Activated T-cell treated with anti-CD3 and anti-CD28 coated beads for 4 hours (primary cell): ENCODE measurements at places on chromosomes 6 and 20.

GRCh38 chr20:35876033-35876320 is 78.3 kb downstream of the SCAND1 start:
- no peak for DNase-seq

DNA sequence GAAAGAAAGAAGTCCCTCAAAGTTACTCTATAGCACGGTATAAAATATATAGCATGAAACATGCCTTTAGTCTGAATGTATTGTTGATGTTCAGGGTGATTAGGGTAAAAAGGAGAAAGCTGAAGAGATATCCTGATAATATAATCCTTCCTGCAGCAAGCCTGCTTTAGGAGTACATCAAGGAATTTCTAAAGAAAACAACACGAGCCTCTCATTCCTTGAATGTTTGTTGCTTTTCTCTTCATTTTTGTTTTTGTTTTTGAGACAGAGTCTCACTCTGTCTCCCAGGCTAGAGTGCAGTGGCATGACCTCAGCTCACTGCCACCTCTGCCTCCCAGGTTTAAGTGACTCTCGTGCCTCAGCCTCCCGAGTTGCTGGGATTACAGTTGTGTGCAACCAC is 79.1 kb downstream of the CD164 start:
- no peak for DNase-seq

DNA sequence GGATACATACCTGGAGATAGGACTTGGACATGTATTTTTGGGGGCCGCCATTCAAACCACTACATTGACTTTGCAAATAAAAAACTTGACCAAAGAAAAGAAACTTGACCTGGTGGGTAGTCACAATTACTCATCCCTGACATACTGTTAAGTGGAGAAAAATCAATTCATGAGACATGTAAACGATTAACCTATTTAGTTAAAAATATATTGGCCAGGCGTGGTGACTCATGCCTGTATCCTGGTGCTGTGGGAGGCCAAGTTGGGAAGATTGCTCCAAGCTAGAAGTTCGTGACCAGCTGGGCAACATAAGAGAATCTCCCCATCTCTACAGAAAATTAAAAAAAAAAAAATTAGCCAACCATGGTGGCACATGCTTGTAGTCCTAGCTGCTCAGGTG is 2.5 kb upstream of the SRSF12 start:
- DNase-seq: no peak

GRCh38 chr6:125748406-125749172 is 843 bp upstream of the HEY2 start:
- peak; percentile 4 for DNase-seq

DNA sequence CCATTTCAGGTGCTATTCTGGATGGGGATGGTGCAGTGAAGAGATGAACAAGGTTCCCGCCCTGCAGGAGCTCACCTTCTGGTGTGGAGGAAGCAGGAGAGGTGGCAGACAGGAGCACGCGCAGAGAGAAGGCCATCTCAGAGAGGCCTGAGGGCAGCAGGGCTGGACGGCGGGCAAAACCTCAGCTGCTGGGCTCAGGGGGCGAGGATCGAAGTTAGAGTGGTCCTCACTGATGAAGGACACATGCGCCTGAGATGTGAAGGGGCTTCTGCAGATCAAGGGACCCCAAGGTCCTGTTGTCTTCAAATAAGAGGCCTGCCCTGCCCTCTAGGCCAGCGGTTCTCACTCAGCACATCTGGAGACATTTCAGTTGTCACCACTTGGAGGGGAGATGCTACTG is 198.4 kb upstream of the PMEPA1 start:
- DNase-seq: no peak

DNA sequence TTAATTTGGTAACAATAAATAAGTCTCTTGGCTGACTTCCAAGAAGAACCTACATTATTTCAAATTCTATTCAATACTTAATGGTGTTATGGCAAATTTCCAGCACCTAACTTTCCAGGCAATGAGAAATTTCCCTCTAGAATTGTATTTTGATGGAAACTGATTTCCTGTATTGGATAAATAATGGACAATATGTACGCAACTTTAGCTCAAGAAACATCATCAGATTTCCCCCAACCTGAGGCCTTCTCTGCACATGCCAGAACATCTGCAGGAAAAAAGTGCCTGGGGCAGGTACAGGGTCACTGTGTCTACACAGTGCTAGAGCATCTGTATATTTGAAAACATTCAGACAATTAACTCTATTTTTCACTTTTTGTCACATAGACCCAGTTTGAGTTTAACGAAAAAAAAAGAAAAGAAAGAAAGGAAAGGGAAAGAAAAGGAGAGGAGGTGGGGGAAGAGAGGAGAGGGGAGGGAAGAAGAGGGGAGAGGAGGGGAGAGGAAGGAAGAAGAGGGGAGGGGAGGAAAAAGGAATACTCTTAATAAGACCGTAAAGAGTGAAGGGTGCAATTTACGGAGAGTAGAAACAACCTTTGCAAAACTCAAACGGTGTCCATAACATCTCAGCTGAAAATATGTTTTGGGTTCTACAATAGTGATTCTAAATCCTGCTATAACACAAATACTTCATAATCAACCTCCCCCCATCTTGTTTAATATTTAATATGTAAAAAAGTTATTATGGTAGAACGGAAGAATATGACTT is 130.0 kb downstream of the TSHZ2 start:
- no peak for DNase-seq

DNA sequence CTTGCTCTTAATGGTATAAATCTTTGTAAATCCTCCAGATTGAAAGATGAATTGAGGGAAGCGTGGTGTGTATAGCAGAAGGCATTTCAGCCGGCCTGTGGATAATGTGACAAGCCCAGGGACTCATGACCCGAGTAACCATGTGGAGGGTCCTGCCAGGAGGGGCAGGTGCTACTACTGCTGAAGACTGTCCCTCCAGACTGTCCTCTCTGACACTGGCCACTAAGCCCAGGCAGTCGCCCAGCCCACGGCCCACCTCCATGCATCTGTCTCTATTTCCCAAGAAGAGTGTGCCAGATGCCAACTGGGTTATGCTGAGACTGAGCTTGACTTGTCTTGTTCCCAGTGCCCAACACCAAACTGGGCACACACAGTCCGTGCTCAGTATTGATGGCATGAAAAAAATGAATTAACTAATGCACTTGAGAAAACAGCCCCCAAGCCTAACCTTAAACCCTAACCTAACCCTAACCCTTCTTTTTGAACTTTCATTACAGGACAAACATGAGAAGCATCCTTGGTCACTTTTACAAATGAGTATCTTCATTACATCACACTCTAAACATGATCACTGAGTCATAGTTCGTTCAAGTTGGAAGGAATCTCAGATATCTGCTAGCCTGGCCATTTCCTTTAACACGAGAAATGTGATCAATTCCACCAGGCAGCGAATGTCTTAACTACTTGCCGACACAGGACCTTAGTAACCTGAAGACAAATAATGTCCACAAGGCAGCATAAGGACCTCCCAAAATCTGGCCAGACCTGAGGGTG is 182.2 kb upstream of the RREB1 start:
- no peak for DNase-seq

DNA sequence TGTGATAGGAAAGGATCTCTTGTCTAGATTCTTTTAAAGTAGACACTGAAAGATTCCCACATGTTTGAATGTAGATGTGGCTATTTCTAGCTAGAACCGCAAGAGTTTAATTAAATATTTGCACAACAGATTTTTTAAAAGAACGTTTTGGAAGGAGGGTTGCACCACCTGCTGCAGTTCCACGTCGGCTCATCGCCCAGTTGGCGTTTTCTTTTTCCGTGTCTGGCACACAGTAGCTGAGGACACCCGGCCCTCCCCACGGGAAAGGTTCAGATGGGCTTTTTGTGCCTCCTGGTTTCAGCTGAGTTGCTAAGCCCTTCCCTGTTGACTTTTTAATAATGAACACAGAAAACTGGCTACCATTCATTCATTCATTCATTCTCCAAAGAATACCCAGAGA is 41.8 kb upstream of the DOK5 start:
- DNase-seq: no peak

DNA sequence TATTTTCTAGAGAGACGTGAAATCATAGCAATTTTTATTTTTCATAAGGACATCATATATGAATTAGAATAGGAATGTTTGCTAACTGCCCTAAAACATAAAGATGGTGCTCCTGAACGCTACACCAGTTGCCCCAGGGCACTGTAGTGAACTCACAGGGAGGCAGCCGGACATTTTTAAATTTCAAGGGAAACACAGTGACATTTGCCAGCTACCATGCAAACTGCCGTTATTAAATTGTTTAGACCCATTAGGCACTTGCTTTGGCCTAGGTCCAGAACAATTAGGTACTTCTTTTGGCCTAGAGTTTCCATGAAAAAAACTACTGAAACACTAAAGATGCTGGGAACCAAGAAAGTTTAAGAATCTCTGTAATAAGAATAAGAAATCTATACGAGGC is 24.9 kb upstream of the CFAP206 start:
- no peak for DNase-seq

DNA sequence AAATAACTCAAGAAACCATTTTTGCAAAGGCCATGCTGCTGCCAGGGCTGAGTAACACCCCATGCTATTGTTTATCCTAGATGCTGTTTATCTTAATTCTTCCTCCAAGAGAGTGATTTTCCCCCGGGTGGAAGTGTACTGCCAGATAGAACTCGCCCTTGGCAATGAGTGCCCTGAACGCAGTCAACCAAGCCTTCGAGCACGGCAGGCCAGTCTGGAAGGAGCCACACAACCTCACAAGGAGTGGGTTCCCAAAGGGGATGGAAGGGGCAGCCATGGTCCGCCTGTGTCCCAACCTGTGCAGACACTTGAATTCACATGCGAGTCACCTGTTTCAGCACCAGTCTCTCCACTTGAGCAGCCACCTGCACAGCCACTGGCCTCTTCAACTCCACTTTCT is 31.9 kb downstream of the PNPLA1 start:
- DNase-seq: no peak

DNA sequence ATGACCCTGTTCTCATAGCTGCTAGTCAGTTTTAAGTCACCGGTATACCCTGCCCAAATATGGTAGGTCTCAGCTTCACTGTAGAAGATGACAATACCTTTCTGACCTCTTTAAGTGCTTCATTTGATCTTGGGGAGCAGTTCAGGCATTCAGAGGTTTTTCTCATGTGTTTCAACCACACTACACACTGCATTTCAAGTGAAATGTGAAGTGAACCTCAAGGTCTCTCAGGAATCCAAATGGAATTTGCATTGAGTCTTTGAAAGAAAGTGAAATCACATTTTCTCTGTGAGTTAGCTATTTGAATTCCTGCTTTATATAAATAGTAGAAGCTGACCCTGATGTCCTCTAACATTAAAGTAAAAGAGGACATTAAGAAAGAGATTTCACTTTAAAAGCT is 461.6 kb downstream of the ADGRB3 start:
- DNase-seq: no peak

- DNase-seq: no peak
These were observed 77.2 kb downstream of the SSR1 start for GRCh38 chr6:7235712-7236305.
